ENCODE measurements at places on chromosomes 16 and 17.

DNA sequence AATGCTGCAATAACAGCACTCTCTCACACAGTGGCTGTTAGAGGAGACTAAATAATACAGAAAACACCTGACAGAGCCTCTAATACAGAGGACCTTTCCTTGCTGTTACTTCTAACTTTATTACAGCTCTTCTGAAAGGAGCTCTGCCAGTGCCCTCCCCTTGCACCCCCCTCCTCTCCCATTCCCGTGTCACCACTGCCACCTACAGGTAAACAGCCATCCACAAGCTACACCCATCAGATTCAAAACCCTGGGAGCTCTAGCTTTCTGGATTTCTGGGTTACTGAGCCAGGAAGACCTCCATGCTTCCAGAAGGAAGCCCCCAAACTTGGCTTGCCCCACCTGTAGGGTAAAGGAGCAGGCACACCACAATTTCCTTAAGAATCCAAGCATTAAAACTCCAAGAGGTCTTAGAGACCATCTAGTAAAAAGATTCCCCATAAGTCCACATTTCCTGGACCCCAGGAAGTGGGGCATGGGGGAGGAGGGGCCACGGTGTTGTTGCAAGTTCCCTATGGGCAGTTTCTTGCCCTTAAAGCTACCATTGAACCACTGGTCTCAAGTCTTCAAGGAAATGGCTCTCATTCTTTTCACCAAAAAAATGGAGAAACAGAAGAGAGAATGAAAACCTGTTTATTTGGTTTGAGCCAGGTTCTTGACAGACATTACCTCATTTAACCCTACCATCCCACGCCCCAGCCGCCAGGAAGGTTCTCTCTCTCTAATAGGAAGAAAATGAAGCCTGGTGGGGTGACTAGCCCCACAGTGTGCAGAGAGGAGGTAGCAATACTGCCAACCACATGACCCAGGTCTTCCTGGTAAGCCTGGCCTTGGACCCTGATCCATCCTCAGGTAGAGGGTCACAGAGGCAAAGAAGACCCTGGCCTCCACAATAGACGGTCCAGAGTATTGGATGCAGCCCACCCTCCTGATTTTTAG, 52.8 kb downstream of the TOM1L2 start:
- DNase-seq: peak; percentile 77

DNA sequence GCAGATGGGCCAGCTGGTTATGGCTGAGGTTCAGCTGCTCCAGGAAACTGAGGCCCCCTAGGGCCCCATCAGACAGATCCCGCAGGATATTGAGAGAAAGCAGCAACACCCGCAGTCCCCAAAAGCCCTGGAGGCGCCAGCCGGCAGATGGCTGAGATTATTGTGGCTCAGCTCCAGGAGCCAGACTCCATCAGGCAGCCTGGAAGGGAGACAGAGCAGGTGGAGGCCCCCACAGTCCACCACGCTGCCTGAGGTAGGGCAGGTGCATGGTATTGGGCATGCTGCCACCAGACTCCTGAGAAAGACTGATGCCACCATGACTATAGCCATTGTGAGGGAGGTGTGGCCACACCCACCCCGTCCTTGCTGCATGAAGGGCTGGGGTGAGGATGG, 9.5 kb upstream of the TMEM101 start:
- DNase-seq: no peak

GRCh38 chr17:15249487-15249886, 15.6 kb downstream of the PMP22 start:
- DNase-seq: no peak

DNA sequence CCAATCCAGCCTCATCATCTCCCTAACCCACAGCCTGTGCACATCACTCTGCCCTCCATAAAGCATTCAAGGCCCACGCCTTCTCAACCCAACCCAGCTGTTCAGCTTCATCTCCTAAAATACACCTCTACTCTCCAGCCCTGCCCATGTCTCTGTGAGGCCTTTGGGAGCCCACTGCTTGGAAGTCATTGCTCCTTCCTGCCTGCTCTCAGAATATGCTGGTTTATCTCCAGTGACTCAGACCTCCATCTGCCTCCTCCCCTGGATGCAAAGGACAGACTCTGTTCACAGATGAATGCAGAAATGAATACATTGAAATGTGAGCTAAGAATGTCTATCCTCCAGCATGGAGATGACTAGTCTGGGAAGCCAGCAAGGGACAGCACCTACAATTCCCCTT, 19.0 kb downstream of the KCNG4 start:
- no peak for DNase-seq

DNA sequence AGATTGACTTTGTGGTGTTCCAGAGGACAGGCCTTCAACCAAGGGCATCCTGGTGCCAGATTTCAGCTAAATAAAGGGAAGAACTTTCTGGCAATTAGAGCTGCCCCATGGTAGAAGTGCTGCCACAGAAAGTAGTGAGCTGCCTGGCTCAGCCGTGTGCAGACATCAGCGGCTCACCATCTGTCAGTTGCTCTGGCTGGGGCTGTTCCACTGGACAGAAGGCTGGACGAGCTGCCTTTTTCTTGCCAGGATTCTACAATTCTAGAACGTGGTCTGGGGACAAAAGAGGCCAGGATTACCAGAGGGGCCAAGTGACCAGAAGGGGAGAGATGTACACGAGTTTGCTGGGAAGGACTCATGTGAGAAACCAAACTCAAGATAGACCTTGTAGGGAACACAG, 107.0 kb upstream of the RPL38 start:
- no peak for DNase-seq

- DNase-seq: no peak
Observed at GRCh38 chr16:68128577-68129305, 43.6 kb downstream of the NFATC3 start.

DNA sequence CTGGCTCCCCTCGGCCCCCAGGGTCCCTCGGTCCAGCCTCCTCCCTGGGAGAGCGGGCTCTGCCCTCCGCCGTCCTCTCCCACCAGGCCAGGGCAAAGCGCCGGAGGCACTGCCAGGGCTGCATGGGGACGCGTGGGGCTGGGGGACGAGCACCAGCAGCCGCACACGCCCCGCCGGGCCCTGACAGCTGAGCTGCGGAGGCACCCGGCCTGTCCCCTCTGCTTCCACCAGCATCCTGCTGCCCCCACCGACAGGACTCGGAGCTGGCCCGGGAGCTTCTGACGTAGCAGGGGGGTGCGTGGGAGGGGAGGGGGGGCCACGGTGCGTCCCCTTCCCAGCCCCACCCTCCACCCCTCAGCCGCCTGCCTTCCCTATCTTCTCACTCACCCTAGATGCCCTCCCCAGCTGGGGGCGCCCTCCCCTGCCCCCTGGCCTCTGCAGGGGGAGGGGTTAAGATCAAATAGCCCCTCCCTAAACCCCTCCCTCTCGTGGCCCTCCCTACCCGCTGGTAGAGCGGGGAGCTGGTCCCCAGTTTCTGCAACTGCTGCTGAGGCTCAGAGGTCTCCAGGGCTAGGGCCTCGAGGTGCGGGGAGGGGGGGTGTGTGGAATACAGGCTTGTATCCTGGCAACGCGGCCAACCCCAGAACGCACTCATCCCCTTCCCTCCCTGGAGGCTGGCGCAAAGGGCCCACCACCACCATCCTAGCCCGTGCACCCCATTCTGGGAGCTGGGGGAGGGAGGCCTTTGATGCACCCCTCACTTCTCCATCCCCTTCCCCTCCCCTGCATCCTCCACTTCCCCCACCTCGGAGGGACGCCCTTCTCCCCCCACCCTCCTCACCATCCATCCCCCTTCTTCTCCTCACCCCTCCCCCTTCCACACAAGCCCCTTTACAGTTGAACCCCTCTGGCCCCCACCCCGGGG, 1.0 kb downstream of the SRCIN1 start:
- no peak for DNase-seq

DNA sequence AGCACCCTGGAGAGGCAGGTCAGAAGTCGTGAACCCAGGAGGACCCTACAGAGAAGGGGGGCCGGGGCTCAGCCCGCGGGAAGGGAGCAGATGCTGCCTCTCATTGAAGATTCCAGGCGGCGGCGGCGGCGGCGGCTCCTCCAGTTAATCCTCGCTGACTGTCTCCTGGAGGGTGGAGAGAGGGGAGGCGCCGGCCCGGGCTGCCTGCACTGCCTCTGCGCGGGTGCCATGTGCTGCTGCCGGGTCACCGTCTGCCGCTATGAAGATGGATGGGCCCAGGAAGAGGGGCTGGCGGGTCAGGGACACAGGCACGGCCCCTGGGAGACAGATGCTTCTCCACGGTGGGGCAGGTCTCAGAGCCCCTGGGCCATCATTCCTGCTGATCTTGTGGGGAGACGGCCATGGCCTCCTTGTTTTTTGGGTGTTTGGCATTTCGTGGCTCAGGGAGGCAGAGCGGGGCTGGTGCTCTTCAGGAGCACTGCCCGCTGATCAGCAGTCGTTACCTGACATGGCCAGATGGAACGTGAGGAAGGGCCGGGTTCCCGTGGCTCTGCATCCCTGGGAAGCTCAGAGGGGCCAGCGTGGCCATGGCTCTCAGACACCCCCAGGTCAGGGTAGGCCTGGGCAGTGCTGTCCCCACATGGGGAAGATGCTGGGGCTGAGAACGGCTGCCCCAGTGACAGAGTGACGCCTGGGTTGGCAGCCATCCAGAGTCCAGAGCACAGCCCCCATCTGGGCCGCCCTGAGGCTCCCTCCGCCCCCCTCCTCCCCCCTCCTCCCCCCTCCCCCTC, 36.1 kb downstream of the GINS2 start:
- peak; percentile 30 for DNase-seq

- no peak for DNase-seq
Observed at GRCh38 chr17:60391471-60392041, 377 bp downstream of the USP32 start.

DNA sequence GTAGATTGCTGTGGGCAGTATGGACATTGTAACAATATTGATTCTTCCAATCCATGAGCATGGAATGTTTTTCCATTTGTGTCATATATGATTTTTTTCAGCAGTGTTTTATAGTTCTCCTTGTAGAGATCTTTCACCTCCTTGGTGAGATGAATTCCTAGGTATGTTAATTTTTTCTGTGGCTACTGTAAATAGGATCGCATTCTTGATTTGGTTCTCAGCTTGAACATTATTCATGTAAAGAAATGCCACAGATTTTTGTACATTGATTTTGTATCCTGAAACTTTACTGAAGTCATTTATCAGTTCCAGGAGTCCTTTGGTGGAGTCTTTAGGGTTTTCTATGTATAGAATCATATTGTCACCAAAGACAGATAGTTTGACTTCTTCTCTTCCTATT, 19.7 kb upstream of the CDR2 start:
- DNase-seq: no peak

DNA sequence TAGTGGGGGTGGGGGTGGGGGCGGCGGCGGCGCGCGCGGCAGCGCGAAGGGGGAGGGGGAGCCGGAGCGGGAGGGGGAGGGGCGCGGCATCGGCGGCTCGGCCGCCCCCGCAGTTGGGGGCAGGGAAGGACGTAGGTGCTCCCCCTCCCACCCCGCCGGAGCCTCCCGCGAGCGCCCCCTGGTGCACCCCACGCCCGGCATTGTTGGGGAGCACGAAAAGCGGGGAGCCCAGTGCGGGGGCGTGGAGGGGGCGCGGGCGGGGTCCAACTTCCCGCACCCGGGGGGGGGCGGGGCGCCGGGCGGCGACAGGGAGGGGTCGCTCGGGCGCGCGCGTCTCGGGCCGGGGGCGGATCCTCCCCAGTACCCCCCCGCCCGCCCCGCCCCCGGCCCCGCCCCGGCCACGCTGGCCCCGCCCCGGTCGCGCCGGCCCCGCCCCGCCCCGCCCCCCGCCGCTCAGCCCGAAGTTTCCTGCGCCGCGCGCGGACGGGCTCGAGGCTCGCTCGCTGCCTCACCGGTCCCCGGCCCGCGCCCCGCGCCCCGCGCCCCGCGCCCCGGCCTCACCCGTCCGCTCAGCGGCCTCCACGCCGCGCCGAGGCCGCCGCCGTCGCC, at the start of gene CACNA1H:
Gene CACNA1H, plus strand, starts transcription at position 456 of the 609 bp plus-strand sequence. CDS start 632 bp downstream, outside the sequence.
- DNase-seq: no peak

DNA sequence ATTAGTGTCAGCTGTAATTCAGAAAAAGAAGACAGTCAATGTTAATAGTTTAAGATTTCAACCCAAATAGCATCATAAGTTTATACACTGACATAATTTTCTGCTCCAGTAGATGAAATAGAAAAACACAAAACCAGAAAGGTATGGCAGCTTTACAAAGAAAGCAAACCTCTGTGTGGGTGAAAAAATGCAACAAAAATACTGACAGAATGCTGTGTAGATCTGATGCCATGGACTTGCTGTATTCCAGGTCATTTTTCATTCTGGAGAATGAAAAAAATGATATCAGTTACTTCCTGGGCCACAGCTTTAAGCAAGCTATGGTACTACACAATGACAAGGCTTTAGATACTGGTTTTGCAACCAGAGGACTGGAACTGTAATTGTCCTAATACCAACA, 116.0 kb downstream of the MAP2K4 start:
- no peak for DNase-seq

DNA sequence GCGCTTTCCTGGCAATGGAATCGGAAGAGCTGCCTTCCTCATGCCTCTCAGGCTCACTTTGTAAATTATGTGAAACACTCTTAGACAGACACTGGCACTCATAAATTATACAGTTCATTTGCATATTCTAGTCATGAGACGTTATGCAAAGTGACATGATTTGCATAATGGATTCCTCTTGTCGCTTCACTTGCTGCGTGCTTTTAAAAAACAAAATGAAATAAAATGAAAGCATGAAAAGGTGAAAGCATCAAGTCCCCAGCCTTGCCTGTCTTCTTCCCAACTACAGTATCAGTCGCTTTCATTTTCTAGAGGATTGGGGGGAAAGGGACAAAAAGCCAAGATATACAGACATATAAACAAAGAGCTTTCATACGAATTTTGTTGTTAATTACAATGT, 252.8 kb upstream of the PMFBP1 start:
- DNase-seq: no peak

- DNase-seq: peak; percentile 40
Observed at GRCh38 chr16:57899771-57900661, 70.9 kb downstream of the CNGB1 start.

GRCh38 chr17:31308372-31309334, 5.2 kb downstream of the EVI2B start:
- DNase-seq: no peak

GRCh38 chr17:11882716-11883115, 114.6 kb downstream of the ZNF18 start:
- DNase-seq: no peak

GRCh38 chr17:57902800-57903759, 52.1 kb downstream of the CUEDC1 start:
- peak; percentile 81 for DNase-seq

GRCh38 chr16:55035029-55035428, 104.4 kb downstream of the IRX5 start:
- no peak for DNase-seq

- DNase-seq: no peak
Observed at GRCh38 chr17:42424991-42425610, 2.0 kb upstream of the CAVIN1 start.

DNA sequence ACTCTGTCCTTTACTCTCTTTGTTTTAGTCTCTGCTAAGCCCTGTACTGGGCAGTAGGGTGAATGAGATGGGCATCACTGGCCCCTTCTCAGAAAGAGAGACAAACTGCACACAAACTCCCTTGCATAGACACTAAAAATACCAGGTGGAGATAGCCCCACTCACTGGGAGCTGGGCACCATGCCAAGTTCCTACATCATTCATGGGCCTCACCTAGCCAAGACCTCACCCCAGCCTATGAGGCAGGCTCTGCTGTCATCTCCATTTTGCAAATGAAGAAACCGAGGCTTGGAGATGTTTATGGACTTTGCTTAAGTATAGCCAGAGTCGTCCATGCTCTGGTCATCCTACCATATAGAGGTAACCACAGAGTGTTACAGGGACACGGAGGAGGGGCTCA, 499.8 kb upstream of the CDH11 start:
- no peak for DNase-seq
